Midbrain (tissue), 1 donor: ENCODE measurements at places on chromosomes 6 and 20.

- DNase-seq = no peak
Measured at GRCh38 chr6:74780831-74781230, 425.0 kb downstream of the COL12A1 start.

DNA sequence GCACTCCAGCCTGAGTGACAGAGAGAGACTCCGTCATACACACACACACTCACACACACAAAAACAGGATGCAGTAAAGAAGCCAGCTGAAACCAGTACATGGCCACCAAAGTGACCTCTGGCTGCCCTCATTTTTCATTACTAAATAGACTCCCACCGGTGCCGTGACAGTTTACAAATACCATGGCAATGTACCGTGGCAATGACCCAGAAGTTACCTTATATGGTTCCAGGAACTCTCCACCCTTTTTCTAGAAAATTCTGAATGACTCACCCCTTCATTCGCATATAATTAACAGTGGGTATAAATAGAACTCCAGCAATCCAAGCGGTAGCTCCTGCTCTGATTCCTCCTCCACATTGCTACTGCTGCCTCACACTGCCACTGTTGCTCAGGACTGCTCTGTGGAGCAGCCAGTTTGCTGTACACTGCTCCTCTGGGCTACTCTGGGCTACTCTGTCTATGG, 57.7 kb downstream of the SNX5 start:
- DNase-seq = no peak

DNA sequence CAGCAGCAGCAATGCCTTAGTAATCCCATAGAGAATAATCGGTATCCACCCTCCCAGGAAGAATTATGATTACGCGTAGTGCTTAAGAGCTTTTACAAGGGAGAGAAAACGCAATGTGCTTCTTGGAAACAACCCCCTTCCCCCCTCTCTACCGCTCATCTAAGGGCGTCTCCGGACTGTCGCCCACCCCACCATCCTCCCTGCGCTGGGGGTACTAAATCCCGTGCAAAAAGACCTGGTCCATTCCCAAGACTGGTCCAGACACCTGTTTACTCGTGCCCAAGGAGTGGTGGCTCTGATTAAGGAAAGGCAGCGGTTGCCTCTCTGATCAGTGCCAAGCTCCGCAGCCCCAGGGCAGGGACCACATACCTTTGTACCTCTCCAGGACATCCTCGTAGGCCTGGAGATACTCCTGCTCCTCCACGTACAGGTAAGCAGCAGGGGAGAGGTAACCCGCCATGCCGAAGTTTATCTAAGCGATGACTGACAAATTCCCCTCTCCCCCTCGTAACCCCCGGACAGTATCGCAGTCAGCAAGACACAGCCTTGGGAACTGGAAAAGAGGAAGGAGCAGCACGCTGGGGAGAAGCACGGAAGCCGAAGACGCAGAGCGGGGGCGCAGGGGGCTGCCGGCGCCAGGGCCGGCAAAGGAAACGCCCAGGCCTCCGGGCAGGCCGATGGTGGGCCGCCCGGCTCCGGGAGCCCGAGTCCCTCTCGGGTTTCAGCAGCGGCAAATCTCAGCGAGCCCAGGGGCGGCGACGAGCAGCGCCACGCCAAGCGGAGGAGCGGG, 112.0 kb upstream of the BEND6 start:
- peak; percentile 46 for DNase-seq

GRCh38 chr6:13124131-13124530, 204.2 kb downstream of the TBC1D7 start:
- DNase-seq = no peak

DNA sequence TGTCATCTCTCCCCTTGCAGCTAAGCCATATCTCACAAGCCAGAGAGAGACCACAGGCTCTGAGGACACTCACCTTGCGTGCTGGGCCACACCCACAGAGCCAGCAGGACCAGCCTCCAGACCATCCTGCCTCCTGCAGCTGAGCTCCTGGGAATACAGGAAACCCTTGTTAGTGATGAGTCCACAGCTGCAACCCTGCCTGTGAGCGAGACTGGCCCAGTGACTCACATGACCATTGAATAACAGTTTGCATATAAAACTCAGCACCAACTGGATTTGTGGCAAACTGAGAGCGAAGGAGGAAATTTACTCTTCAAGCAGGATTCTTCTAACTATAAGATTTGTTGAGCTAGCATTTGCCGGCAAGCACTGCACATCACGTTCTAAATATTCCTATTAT, 3.0 kb downstream of the THBS2 start:
- DNase-seq = peak; percentile 79

GRCh38 chr20:60096166-60096565, 137.9 kb downstream of the CDH26 start:
- DNase-seq = no peak

DNA sequence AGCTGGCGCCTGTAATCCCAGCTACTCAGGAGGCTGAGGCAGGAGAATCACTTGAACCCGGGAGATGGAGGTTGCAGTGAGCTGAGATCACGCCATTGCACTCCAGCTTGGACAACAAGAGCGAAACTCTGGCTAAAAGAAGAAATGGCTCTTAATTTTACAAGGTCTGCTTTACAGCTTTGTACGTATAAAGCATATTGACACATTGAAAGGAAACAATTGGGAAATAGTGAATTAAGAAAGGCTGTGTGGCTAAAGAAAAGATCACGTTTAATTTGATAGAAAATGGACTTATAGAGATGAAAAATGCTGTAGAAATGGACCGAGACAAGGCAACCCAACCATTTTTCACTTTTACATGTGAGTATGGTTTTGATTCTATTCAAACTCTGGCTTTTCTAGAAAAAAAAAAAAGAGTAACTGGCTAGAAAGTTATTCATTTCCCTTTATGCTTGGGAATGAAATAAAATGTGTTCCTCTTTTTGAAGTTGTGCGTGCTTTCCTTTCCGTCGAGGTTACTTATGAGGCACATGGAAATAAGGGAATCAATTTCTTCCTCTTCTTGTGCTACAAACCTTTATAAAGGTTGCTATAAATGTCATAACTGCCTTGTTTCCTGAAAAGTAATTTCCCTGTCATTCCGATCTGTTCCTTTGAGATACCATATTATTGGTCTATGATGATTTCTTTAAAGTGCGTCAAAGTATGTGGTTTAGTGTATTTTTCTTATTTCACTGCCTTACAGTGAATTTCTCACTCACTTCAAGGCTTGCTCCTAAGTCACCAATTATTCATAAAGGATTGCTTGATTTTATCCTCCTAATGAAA, 29.4 kb downstream of the PFDN4 start:
- DNase-seq = no peak

DNA sequence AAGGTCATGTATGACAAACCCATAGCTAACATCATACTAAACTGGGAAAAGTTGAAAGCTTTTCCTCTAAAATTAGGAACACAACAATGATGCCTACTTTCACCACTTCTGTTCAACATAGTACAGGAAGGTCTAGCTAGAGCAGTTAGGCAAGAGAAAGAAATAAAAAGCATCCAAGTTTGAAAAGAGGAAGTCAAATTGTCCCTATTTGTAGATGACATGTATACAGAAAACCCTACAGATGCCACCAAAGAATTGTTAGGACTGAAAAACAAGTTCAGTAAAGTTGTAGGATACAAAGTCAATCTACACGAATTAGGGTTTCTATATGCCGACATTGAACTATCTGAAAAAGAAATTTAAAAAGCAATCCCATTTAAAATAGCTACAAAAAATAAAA, 89.4 kb upstream of the GLP1R start:
- no peak for DNase-seq

GRCh38 chr6:1130709-1131108, 181.2 kb upstream of the FOXQ1 start:
- no peak for DNase-seq

GRCh38 chr6:70336996-70337742, 34.3 kb upstream of the COL9A1 start:
- DNase-seq = no peak

DNA sequence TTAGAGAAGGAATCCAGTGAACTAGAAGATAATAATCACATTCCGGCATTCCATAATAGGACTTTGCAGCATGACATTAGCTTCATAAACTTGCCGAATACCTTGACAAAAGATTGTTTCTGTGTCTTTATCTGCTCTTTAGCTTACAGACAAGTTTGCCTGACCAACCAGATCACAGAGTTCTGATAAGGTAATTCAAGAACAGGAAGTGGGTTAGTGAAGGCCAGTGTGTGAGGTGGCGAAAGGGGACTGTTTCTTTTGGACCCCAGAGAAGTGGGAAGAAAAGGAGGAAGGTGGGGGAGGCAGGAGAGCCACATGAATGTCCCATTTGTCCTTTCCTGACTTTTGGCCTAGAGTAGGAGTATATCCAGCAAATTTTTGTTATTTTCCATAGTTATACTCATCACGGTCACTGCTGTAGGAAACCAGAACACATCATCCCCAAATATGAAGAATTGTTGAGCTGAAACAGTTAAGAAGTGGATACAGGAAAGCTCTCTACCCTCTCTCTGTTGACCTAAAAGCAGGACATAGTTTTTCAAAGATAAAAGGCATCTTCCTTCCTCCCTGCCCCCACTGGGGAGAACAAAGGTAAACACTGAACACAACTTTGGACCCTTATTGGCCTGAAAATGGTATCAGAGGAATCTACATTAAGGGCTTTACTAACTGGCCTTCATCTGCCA, 72.4 kb upstream of the TNFAIP3 start:
- no peak for DNase-seq

- no peak for DNase-seq
Measured at GRCh38 chr6:143698759-143699429, 21.1 kb downstream of the PHACTR2 start.

DNA sequence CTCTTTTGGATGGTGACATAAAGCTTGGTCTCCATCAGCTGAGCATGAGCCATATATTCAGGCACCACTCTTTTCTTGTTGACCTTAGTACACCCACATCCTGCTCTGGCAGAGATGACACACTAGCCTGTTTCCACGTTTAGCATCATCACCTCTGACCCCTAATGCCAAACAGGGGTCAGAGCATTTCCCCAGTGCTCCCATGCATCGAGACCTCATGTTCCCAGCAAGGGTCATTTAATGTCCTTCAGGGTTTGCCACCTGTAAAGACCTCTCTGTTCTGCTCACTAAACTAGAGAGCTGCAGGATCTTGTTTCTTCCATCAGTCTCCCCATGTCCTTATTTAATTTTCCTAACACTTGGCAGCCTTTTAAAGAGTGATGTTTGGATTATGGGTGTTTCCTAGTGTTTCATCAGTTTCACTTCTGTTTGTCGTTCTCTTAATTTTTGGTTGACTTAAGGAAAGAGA, 97.5 kb downstream of the AIG1 start:
- DNase-seq = no peak

- DNase-seq = no peak
Measured at GRCh38 chr6:155024391-155025027, 29.4 kb downstream of the TIAM2 start.
